ENCODE measurements at places on chromosomes 7 and 10.

DNA sequence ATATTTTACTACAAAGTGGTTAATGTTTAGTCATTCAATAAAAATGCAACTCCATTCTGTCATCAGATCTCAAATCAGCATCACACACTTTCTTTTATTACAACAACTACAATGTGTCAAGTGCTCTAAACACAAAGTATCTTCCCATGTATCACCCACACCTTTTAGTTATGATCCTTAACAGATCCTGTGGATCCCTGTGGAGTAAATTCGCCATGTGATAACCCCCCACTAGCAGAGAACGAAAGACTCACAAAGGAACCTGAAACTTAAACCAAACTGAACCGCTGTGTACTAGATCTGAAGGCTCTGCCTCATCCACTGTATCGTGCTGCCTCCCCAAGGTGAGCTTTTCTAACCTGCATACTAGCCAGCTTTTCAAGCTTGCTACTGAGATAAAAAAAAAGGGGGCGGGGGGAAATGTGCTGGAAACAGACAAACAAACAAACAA is 1.7 kb downstream of the DPY19L1 start:
- no peak for DNase-seq

- no peak for DNase-seq
Measured at GRCh38 chr7:77827999-77828398, 29.4 kb downstream of the PHTF2 start.

GRCh38 chr10:74011017-74011416 is 13.1 kb downstream of the VCL start:
- no peak for DNase-seq

DNA sequence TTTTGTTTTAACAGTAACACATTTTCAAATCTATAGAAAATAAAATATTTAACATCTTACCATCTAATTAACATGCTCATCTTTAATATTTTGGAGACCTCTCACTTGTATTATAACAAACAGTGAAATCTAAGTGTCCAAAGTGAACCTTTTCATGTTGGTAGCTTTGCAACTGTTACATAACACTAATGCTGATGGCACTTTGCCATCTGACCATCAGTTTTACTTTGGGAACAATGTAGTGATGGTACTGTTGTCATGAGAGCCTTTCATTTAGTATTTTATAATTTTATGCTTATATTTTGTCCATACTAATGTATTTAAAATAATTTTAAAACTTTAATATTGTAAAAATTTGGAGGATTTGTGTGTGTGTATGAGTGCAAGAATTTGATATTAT is 1017.0 kb upstream of the KCND2 start:
- no peak for DNase-seq

- DNase-seq = no peak
Measured at GRCh38 chr10:5469353-5470061, 29.9 kb downstream of the CALML5 start.

GRCh38 chr10:88271761-88272543 is 311.2 kb downstream of the RNLS start:
- no peak for DNase-seq

DNA sequence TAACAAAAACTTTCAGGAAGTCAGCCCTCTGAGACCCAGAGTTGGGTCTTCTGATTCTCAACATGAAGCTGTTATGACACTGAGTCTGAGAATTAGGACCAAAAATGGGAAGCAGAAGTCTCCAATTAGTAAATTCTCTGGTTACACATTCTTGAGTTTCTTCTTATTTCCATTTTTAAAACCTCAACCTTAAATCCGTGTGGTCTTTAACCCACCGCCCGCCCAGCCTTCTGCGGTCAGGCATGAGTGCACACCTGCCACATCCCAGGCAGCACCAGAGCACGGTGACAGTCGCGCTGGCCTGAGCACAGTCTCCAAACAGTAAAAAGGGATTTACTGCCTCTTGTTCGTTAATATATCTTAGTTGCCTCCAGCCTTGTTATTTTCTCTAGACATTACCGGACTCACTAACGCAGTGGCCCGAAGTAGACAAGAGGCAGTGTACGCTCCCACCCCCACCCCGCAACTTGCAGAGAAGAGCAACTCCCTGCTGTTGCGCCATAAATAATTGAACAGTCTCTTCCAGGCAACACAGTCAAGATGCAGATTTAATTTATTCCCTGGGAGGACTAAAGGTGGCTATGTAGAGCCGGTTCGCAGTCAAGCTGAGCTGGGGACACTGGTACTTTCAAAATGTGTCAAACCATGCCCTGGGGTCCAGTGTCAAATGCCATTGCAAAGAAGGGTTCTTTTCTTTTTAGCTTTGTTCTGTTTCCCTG is 147.0 kb upstream of the CELF2 start:
- DNase-seq = no peak

- DNase-seq = no peak
Measured at GRCh38 chr10:101007099-101007711, 7.6 kb downstream of the LZTS2 start.

DNA sequence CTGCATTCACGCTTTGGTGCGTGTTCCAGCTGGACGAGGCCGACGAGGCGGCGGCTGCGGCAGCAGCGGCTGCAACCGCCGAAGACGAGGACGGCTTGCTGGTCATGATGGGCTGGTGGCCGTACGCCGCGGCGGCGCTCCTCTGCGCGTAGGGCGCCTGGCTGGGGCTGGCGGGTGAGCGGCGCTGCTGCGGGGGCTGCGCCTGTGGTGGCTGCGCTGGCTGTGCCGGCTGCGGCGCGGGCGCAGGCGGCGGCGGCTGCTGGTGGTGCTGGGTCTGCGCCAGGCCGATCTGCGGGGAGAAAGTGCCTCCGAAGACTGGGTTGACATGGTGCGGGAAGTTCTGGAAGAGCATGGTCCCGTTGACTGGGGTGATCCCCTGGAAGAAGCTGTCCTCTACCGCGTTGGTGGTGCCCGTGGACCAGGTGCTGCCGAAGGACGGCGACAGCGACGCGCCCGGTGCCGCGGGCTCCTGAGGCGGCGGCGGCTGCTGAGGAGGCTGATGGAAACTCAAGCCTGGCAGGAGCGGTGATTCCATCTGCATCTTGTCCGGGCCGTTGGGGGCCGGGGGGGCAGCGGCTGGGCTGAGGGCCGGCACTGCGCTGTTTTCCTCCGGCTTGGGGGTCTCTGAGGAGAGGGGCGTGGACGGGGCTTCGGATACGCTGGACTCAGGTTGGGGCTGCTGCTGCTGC is 51.1 kb downstream of the CPEB3 start:
- no peak for DNase-seq

DNA sequence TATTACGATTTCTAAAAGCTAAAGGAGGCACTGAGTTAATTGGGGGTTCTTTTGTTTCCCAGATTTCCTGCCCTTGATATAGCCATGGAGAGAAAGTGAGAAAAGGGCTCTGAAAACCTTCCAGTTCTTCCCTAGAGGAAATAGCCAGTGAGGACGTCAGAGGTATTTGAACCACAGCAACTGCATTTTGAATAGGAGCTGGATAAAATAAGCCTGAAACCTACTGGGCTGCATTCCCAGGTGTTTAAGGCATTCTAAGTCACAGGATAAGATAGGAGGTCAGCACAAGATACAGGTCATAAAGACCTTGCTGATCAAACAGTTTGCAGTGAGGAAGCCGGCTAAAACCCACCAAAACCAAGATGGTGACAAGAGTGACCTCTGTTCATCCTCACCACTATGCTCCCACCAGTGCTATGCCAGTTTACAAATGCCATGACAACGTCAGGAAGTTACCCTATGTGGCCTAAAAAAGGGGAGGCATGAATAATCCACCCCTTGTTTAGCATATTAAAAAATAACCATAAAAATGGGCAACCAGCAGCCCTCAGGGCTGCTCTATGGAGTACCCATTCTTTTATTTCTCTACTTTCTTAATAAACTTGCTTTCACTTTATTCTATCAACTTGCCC is 85.1 kb upstream of the FRMD4A start:
- DNase-seq = no peak

Data from BJ (cell line).